ENCODE measurements at places on chromosomes 16 and 17. TPM values are rescaled to one million over a fixed set of nuclear protein-coding genes. Genes with fewer than 3 reads are reported as not detected.

The DPEP3 gene
- total RNA-seq = not detected

The FBXW10B gene
- 3.1 TPM for total RNA-seq

The MT1H gene
- total RNA-seq = not detected

The SPIRE2 gene
- 33.5 TPM for total RNA-seq

The SEZ6L2 gene
- 52.0 TPM for total RNA-seq

The NPTX1 gene
- 19.7 TPM for total RNA-seq

The SGSM2 gene
- total RNA-seq = 136 TPM

The ABCC12 gene
- total RNA-seq = 1.3 TPM

The DNAAF8 gene
- 0.31 TPM for total RNA-seq

The TNP2 gene
- not detected for total RNA-seq

The WNK4 gene
- total RNA-seq = not detected
